ENCODE measurements at places on chromosomes 12 and 14.

GRCh38 chr14:90608281-90608680, 207.9 kb downstream of the TTC7B start:
- no peak for DNase-seq

DNA sequence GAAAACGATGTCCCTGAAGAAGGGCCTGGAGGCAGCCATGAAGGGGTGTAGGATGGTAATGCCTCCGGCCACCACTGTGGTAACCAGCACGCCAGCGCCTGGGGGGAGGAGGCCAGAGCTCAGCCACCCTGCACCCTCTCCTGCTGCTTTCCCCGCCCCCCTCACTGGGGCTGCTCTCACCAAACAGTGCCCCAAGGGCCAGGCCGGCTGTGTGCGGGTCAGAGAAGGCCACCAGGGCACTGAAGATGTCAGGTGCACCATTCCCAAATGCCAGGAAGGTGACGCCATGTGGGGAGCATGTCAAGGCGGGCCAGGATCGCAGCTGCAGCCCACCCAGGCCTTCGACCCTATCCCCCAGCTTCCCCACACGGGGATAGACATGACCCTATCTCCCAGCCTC, 14.5 kb downstream of the SLC8B1 start:
- no peak for DNase-seq

DNA sequence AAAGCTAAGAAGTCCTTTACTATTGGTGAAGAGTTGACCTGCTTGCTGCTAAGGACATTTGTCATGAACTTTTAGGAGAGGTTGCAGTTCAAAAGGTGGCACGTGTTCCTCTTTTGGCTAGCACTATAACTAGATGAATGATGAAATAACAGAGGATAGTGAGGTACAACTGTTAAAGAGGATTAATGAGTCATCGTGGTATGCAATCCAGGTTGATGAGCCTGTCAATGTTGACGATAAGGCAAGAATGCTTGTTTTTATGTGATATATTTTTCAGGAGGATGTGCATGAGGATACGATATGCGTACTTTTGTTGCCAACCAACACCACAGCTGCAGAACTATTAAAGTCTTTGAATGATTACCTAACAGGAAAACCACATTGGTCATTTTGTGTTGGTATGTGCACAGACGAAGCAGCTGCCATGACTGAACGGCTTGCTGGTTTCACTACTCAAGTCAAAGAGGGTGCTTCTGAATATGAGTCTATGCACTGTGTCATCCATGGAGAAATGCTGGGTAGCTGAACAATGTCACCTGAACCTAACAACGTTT, 10.6 kb downstream of the CEP128 start:
- DNase-seq, result no peak

DNA sequence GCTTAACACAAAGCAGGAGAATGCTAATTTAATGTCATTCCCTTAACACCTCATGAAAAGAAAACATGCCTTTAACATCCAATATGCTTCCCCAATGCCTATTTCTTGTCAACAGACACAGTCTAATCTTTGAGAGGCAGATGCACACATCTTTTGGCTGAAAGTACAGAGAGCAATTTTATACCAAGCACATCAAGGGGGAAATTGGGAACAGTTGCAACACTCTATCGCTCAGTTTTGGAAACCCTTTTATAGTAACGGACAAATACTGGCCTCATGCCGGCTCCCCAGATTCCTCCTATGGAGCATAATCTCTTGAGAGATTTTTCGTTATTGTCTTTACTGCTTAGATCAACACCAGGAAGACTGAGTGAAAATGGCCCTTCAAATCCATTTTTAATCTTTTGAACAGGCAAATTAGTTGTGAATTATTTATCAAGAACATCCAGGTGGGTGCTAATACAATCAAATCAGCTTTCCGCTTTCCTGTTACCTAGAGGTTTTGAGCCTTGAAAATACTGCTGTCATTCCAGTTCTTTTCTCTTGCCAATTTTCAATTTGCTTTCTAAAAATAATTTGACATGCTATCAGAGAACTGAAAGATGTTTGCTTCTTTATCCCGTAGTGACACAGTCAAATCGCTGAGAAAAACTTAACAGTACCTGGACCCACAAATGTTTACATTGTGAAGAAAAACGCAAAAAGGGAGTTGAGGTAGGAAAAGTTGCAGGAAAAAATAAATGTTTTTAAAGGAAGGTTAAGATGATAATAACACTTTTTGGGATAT, 60.7 kb upstream of the CAND1 start:
- DNase-seq, result no peak

GRCh38 chr14:32552766-32553165, 223.7 kb downstream of the AKAP6 start:
- DNase-seq, result no peak

DNA sequence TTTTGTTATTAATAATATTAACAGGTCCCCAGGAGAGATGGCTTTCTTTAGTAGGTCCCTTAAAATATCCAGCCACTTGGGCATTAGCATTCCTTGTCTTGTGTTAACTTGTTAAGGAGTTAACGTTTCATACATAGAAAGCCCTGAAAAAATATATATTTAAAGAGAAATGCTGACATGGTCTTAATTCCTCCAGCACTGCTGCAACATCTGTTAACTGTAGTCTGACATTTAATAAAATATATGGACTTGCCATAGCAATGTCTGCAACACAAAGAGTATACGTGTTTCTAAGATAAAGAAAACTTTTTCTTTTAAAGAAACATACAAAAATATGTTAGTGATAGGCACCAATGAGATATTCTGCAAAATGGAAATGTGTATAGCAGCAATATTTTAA, 10.0 kb downstream of the SLC38A4 start:
- DNase-seq, result no peak

DNA sequence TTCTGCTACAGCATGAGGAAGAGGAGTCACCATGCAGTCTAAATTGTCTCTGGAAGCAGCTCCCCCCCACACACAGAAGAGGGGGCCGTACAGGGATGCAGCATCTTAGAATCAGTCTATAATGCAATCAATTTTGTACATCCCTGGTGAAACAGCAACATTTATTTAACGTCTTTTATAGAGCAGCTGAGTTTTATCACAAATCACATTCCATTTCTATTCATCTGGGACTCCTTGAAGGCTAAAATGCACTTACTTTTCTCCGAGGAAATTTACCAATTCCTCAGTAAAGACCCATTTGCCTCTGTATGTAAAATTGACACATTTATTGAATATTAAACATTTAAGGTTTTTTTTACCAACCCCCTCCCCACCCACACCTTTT, 193.9 kb downstream of the PHETA1 start:
- DNase-seq, result no peak

DNA sequence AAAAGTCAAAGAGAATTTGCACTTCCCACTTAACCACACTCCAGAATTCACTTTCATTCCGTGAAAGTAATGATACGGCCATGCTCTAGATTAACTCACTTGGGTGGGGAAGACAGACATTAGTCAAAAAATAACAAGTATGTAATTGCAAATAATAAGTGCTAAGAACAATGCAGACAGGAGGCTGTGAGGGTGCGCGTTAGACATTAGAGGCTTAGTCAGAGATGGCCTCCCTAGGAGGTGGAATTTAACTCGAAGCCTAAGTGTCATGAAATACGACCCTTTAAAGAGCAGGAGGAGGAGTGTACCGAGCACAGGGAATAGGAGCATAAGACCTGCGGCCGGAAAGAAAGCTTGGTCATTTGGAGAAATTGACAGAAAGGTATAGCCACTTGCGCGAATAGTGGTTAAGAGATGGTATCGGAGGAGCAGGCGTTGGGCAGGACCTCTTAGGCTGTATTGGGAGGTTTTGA, 628 bp downstream of the SNRPF start:
- no peak for DNase-seq

DNA sequence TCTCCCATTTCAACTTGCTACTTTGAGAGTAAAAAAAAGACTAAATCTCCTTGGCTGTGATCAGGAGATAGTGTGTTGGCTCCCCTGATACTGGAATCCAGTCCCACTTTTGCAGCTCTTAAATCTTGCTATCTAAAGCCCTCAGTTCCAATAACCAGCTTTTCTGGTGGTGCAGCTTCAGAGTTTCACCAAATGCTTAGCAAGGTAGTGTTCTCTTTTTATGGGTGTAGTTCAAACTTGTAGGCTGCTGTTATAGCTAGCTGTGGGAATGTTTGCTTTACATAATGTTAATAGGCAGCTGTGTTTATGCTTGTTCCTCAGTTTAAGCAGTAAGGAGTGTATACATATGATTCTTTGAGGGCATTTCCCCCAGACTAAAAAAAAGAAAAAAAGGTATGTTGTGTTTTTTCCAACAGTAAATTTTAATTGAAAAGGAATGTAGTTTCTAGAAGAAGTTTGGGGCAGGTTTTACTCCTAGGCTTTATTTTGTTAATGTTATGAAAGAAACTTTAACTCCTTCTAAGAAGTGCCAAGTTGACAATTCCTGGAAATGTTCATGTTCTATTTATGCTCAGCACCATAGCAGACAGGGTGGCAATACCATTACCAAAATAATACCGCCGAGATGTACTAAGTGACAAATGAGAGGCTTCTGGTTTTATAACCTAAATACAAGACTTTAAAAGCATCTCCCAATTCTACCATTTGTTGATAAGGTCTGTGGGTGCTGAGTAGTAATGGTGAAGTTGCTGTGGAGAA, 12.1 kb downstream of the CRADD start:
- no peak for DNase-seq

DNA sequence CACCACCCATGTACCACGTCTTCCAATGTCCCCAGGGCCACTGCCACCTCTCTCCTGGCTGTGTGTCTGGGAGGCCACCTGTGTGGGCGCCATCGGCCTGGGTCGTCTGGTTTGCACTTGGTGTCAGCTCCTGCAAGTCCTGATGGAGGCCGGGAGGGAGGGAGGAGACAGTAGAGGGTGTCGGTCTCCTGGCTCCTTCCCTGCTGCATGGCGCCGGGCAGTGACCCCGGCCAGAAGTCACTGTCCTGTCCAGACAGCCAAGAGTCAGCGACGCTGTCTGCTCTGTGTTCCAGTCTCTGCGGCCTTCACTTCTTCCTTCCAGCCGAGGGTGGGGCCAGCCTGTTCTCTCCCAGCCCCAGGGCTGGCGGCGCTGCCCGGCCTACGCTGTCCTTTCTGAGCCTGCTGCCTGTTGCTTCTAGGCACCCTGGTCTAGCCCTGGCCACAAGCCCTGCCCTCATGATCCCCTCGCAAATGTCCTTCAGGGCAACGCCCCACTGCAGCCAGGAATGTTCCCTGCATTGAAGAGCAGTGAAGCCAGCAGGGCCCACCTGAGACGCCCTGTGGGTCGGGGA, 13.0 kb upstream of the LBHD2 start:
- no peak for DNase-seq

DNA sequence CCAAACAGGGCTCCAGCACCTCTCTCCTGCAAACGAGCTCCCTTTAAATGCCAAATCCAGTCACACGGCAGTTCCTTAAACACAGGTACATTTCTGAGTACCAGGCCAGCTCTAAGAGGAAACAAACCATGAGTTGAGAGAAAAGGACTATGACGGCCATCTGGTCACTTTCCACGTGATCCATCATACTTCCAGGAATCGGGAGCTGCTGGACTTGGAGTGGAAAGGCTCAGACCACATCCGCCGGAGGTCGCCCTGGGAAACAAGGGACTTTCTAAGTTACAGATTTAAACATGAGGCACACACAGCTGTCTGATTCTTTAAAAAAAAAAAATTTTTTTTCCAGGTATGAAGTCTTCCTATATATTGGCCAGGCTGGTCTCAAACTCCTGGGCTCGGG, 39.2 kb downstream of the ACADS start:
- no peak for DNase-seq

GRCh38 chr12:177336-177979, 36.5 kb downstream of the SLC6A12 start:
- DNase-seq, result no peak

DNA sequence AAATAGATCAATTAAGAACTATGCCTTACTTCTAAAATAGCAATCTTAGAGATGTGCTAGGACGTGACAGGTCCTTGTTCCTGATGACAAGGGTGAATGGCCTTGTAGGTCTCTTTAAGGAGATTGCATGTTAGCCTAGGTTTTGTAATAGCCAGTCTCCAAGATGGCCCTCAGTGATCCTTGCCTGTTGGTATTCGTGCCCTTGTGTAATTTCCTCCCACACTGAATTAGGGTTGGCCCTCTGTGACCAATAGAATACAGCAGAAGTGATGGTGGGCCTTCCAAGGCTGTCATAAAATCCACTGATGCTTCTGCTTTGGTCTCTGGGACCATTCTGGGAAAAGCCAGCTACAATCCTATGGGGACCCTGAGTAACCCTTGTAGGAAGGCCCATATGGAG, 38.2 kb upstream of the SNX6 start:
- no peak for DNase-seq

DNA sequence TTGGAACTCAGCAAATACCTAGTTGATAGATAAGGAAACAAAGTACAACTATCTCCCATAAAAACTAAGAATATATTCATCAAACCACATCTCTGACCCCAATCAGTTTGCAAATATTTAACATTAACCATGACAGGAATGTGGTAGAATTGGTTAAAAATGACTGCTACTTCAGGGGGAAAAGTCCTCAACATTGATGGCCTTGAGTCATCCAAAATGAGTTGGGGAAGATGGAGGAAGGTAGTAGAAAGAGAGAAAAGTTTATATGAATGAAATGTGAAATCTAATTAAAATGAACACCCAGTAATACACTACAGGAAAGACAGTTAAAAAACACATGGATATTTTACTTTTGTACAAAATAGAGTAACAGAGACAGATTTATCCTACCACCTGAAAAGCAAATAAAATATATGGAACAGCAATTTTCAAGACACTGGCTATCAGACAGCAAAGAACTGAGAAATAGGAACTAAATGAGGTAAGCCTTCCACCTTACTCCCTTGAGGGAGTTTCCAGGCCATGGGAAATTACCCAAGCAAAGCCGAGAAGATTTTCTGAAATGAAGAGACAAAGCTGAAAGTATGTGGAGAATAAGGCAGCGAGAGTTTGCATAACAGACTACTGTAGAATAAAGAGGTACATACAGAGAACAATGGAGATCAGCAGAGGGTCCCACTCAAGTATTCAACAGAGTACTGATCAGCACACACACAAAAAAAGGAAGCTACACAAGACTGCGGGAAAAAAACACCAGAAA, 49.6 kb downstream of the TC2N start:
- no peak for DNase-seq

DNA sequence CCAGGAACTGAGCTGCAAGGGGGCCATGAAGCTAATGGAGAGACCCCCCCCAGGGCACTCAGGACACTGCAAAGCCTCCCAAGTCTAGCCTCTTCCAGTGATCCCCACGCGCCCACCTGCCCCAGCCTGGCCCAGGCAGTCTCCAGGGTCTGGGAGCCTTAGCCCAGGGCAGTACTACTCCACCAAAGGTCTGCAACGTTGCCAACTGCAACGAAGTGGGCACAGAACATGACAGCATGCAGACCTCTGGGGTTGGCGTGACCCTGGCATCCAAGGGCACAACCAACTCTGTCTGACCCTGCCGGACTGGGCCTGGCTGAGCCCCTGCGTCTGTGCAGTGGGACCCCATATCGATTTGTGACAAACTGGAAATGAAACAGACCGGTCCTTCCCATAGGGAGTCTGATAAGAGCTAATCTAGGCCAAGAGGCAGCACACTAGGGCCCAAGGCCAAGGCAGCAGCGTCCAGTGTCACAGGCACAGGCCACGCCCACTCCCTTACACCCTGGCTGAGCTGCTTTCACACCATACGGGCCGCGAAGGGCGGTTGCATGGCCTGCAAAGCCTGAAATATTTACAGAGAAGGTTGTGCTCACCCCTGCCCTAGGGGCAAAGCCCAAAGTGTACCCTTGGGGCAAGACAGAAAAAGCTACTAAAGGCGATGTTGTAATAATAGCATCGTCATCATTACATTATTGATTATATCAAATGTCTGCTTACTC, 76.7 kb downstream of the NCOR2 start:
- DNase-seq, result no peak

GRCh38 chr12:12011880-12012260, 58.9 kb upstream of the BCL2L14 start:
- DNase-seq, result no peak

GRCh38 chr14:88554457-88555286, at the start of gene PTPN21:
Gene PTPN21, minus strand, starts transcription at chr14:88555007. Its CDS starts 4,590 bp downstream, at chr14:88550417.
- peak; percentile 85 for DNase-seq

Measured in mesothelial cell of epicardium (in vitro differentiated cells).